GF-D8 (cell line): ENCODE measurements at places on chromosomes 7 and 10.

DNA sequence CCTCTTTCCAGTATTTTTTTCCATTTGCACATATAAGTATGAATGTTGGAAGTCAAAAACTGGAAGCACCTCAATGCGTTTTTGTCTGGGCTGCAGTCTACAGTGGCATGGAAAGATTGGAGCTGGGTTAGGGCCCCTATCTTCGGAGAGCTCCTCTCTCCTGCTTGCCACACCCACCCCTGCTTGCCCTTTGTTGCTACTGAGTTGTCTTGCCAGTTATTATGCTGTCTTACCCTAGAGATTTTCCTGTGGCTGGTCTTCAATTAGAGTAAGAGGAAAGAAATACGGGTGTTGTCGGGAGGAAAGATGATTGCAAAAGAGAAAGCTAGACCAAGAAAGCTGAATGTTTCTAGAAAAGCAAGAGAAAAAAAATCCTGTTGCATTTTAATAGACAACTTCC is 228.9 kb upstream of the CELF2 start:
- no peak for DNase-seq

DNA sequence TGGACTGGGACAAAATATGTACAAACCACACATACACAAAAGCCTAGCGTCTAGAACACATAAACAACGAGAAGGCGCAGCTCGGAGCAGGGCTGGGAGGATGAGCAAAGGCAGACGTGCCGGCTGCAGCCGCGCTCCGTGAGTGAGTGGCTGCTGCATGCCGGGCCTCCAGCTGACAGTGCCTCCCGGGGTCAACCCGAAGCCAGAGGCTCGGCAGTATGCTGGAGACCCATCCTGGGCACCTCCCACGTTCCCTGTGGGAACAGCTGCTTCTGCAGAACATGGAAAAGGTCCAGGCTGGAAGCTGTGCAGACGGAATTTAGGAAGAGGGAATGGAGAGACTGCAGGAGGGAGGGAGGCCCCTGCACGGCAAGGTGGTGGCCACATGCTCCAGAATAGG is 3.6 kb upstream of the GPR146 start:
- no peak for DNase-seq

GRCh38 chr10:124539935-124540641 is 78.5 kb downstream of the LHPP start:
- DNase-seq = no peak

- DNase-seq = no peak
These were observed 90.3 kb downstream of the WDR11 start for GRCh38 chr10:120941501-120941900.

- no peak for DNase-seq
These were observed 245.6 kb upstream of the PITRM1 start for GRCh38 chr10:3418041-3418754.

DNA sequence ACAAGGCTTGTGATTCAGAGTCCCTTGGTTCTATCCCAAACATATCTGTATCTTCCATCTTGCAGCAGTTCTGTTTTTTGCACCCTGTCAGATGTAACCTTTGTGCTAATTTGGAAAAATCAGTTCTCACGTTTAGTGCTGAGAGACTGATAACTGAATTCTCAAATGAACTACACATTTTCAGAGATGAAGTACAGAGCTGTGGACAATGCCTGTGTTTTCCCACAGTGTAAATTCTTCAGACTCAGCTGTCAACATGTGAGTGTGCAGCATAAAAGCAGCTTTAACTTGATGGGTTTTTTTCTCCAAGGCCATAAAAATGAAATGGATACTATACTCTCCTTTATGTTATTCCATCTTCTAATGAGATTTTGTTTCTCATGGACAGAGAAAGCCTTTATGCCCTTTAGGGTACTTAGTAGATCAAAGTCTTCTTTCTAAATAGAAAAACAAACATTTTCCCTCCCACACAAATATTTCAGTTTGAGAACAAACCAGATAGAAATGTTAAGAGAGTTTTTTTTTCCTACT is 150.9 kb downstream of the SEMA3A start:
- no peak for DNase-seq

DNA sequence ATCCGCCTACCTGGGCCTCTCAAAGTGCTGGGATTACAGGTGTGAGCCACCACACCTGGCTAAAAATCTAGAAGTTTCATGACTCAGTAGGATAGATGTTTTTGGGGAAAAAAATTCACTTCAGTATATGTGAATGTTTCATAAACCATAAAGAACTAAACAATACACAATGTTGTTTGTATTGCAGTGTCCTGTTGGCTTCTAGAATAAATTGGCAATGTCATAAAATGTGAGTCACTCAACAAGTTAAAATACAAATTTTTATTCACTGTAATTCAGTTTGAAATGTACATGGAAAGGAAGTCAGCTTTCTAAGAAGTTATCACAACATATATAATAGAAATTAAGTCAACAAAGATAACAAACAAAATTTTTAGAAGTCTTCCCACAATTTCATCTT is 16.5 kb downstream of the MRLN start:
- DNase-seq = no peak

GRCh38 chr10:5461914-5462840 is 37.2 kb downstream of the CALML5 start:
- peak; percentile 86 for DNase-seq

- DNase-seq = no peak
These were observed 14.2 kb upstream of the SYPL1 start for GRCh38 chr7:106126170-106126938.

GRCh38 chr10:88212069-88212468 is 348.6 kb downstream of the PTEN start:
- no peak for DNase-seq
